CD8-positive, alpha-beta T cell (primary cell): ENCODE measurements at places on chromosomes 2 and 18. TPM values are rescaled to one million over a fixed set of nuclear protein-coding genes. Genes with fewer than 3 reads are reported as not detected.

Gene MALT1
- total RNA-seq = 69.9 TPM

Gene ONECUT2
- not detected for total RNA-seq

Gene RNF25
- total RNA-seq = 29.3 TPM

Gene GNAL
- total RNA-seq = 0.17 TPM

Gene ASB18
- not detected for total RNA-seq

Gene PSMA8
- total RNA-seq = 0.25 TPM

Gene DYNC2LI1
- total RNA-seq = 1.8 TPM

Gene FN1
- not detected for total RNA-seq

Gene TCF23
- not detected for total RNA-seq

Gene TUBB8B
- total RNA-seq = not detected

Gene UPP2
- total RNA-seq = not detected
